GM12865 (cell line): ENCODE measurements at places on chromosomes 2 and 18.

GRCh38 chr2:1766851-1767811 is 22.8 kb upstream of the PXDN start:
- no peak for DNase-seq

DNA sequence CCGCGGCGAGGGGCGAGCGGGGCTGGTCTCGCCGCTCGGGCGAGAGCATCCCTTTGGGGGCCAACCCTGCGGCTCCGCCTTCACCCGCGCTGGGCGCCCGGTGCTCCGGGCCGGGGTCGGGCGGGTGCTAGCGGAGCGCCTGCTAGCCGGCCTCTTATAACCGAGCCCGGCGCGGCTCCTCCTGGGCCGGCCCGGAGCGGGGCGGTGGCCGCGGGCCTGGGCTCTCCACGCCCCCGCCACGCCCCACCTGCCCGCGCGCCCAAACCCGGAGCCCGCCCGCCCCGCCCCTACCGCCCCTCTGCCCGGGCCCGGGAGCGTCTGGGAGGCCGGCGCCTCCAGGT is at the start of gene FOXI3:
Gene FOXI3 (minus strand): TSS at position 129 of the 341 bp plus-strand sequence. CDS start 158 bp downstream, outside the sequence.
- DNase-seq = no peak

GRCh38 chr2:16302431-16303272 is 362.3 kb downstream of the MYCN start:
- no peak for DNase-seq

DNA sequence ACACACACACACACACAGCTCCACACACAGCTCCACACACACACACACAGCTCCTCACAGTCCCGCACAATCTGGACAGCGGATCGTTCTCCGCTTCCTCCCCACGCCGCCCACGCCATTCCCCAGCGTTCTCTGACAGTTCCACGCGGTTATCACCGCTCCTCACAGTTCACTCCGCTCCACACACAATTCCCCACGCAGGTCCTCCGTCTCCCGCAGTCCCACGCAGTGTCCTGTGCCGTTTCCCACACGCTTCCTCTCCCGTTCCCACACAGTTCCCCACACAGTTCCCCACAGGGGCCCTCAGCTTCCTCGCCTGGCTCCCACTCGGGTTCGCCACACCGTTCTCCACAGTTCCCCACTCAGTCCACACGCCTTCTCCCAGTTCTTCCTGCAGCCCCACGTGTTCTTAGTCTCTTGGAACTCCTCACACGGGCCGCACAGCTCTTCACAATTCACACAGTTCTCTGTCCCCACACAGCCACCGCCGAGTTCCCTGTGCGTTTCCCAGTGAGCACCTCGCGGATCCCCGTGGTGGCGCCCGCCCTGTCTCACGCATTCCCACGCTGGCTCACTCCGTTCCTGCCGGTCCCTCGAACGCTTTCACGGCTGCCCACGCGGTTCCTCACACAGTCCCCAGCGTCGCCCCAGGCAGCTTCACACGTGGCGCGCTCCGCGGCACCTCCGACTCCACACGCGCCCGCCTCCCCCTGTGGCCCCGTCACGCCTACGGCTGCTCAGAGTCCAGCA is 38.4 kb downstream of the KIF1A start:
- DNase-seq = no peak

GRCh38 chr2:195411219-195411687 is 245.8 kb upstream of the SLC39A10 start:
- DNase-seq = no peak

- no peak for DNase-seq
Observed at GRCh38 chr2:24521162-24521857, 30.3 kb downstream of the NCOA1 start.

DNA sequence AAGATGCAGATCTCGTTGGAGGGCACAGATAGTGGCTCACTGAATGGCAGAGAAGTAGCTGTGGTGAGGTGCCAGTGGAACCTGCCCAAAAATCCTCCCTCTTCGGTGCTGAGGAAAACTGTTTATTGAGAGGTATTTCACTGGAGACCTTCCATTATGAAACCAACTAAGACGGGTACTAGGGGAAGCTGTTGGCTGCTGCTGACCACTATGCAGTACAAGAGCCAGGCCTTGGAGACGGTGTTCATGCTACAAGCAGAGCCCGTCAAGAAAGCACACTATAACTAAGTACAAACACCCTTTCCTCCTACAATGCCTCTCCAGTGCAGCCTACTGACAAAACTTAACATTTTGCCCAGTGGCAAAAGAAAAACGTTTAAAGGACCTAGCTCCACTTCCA is 4.6 kb downstream of the ARL5A start:
- DNase-seq = no peak

- no peak for DNase-seq
Observed at GRCh38 chr18:54873884-54874255, 45.6 kb downstream of the RAB27B start.

DNA sequence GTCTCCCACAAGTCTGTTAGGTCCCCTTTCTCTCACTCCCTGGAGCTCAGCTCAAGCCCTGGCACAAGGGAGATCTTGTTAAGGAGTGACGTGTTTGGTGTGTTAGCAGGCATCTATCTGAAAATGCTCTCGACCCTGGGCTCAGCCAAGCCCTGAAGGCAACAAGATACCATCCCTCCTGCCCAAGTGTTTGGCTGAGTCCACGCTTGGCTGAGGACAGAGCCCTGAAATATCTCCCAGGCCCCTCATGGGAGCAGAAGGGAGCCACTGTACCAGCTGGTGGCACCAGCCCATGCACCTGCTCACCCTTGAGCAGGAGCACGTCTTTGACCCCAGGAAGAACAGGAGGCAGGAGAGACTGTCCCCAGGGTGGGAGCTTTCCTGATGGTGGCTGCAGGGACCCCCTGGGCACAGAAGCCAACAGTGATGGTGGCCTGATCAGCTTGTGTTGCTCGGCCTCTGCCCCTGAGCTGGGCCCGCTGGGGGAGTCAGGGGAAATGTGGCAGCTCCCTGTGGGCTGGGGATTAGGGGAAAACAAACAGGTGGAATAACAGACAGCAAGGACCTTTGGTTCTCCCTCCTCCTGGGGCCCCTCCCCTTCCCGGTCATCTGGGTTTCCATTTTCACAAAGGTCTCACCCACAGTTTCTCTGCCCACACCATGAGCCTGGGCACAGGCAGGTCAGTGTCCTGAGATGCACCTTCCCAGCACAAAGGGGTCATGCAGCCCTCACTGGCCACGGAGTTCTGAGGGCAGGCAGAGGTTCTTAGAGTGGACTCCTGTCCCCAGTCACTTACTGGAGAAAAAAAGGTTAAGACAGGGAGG is 91.6 kb downstream of the RHOB start:
- DNase-seq = no peak

DNA sequence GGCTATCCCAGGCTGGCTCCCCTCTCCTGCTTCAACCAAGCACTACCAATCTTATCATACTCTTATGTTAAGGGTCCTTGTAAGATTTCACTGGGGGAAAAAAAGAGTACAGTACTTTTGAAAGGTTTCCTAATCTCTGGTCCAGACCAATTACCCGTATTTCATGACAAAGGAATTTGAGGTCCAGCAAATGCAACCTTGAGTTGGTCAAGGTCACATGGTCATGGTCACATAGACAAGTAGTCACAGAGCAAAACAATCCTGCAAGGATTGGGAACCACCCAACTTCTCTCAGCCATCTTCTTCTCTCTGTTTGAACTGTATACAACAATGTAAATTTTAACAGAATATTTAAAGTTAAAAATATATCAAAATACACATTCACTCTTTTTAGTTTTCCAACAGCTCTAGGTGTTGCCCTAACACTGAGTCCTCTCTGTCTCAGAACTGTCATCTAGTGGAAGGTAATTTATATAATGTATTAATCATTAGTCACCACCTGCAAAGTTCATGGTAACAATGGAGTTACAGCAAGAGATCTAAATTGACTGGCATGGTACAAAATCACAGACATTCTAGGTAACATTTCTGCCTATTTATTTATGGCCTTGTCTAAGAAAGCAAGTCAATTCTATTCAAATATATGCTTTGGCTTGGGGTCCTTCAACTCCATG is 21.5 kb downstream of the DTNB start:
- no peak for DNase-seq

DNA sequence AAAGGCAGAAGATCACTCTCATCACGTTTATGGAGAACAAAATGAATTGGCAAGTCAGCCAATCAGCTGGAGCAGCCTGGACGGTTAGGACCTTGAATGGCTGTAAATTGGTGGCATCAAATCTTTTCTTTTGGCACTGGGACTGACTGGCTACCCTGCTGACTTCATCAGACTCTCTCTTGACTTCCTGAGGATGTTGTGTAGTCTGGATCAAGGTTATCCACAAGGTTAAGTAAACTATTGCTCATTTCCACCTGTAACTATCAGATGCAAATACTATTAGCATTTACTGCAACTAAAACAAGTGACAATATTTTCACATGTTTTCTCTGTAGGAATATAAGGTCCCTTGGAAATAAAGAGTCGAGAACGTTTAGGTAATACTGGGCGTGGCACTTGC is 134.3 kb upstream of the RASGRP3 start:
- DNase-seq = no peak

DNA sequence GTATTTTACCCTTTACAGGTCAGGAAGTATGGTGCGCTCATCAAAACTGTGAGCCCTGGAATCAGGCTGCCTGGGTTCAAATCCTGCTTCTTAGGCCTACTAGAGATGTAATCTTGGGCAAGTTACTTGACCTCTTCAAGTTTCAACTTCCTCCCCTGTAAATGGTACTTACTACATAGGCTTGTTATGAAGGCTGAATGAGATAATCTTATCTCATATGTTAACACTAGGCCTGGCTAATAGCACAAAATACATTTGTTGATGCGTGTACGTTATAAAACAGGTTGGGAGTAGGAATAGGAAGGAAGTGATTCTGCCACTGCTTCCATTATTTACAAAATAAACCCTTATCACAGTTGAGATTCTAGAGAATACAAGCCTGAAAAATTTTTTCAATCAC is 1.7 kb upstream of the RFTN2 start:
- no peak for DNase-seq

- DNase-seq = no peak
Observed at GRCh38 chr2:227295806-227296205, 29.2 kb upstream of the MFF start.

GRCh38 chr2:219430633-219431615 is 3.7 kb upstream of the SPEG start:
- peak; percentile 16 for DNase-seq

DNA sequence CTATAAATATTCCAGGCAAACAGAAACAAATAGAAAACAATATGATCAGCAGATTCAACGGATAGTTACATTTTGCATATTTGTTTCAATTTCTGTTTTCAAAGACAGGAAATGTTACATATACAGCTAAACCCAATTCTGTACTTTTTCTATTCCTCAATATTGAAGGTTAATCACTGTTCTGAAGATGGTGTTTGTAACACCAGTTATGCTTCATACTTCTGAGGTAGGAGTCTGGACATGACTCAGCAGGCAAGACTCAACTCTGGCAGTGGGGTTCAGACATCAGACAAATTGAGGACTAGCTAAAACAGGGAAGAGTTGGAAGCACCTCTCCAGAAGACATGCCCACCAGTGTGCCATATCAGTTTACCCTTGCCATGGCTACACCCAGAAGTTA is 16.6 kb downstream of the SERPINB13 start:
- peak; percentile 61 for DNase-seq

GRCh38 chr2:160427629-160428404 is 65.8 kb downstream of the RBMS1 start:
- peak; percentile 50 for DNase-seq

- no peak for DNase-seq
Observed at GRCh38 chr2:121321476-121321875, 36.5 kb upstream of the TFCP2L1 start.

- DNase-seq = no peak
Observed at GRCh38 chr2:52327641-52328040, 1295.7 kb upstream of the NRXN1 start.

- no peak for DNase-seq
Observed at GRCh38 chr2:235711527-235711926, 217.7 kb downstream of the AGAP1 start.

DNA sequence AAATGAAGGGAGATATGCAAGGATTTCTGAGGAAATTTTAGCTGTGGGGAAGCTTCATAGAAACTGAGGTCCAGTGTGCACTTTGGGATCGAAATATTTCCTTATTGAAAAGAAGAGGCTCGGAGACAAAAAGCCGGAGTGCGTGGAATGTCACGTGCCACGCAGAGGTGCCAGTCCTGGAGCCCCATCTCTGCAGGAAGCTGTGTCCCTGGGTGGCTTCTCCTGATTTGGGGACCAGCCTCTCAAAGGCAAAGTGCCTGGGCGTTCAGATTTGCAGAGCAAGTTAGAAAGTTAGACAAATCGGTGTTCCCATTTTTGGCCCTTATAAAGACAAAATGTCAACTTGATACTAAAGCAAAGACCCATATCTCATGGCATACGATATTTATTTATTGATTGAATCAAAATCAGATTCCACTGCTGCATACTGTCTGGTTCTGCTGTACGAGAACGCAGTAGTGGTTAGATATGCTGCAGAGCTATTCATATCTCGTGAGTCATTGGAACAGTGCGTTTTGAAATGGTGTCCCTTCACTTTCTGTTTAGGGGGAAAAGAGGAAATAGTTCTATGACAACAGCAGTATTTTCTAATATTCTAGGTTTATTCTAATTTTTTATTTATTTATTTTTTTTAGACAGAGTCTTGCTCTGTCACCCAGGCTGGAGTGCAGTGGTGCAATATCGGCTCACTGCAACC is 9.1 kb upstream of the ATG16L1 start:
- DNase-seq = peak; percentile 35

DNA sequence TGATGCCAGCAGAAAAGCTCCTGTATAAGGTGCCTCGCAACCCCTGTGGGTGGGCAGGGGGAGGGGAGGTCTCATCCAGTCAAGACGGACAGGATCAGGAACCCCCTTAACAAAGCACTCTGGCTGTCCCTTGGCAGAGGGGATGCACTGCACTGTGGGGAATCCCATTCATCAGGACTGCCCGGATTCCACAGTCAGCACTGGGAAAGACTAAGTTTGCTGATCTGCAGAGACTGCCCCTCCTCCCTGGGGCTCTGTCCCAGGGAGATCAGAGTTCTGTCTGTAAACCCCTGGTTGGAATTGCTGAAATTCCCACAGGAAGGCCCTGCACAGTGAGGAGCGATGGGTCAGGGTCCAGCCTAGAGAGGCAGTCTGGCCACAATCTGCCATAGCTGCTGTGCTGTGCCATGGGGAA is 149.5 kb upstream of the RBBP8 start:
- DNase-seq = no peak

DNA sequence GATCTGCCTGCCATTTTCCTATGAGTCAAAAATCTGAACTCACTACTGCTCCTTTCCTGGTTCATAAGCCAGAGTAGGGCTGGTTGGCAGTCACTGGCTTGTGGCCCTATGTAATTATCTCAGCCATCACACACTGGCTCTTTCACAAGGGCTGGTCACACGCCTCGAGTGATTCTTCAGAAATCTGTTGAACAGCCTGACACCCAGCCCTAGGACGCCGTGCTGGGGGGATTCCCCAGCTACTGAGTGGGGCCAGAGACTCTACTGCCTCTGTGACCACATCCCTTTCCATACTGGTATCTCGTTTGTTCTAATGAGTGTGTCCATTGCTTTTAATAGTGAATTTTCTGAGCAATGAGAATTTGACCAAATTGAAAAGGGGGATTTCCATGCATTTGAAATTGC is 45.8 kb upstream of the RBM44 start:
- peak; percentile 88 for DNase-seq
